Prostate gland (tissue), 2 donors: ENCODE measurements at places on chromosomes 4 and X.

GRCh38 chr4:38242822-38243387 is 282.7 kb downstream of the PTTG2 start:
- no peaks in the 10 kb centered on the region for H3K36me3 ChIP-seq
- H3K27me3 ChIP-seq: no peaks in the 10 kb centered on the region
- DNase-seq: no peak
- H3K4me1 ChIP-seq: no peaks in the 10 kb centered on the region

GRCh38 chrX:115689931-115690330 is 129.0 kb downstream of the PLS3 start:
- no peaks in the 10 kb centered on the region for H3K27me3 ChIP-seq
- no peak overlapping the region for H3K27ac ChIP-seq
- H3K4me1 ChIP-seq: no peaks in the 10 kb centered on the region
- H3K36me3 ChIP-seq: no peaks in the 10 kb centered on the region
- H3K4me3 ChIP-seq: no peak overlapping the region

DNA sequence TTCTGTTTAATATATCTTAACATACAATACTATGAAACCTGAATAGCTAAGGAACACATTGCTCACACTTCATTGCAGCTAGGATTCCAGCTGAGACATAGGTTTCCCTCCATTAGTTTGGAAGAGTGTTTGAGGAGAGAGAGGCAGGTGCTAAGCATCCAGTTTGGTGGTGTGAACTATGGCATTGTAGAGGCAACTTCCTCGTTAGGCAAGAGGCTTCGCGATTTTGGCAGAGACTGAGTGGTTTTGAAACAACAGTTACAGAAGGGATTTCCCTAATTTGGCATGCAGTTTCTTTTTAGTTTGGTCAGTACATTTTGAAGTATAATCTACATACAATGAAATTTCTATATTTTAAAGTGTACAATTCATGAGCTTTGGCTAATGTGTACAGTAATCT is 117.1 kb upstream of the BMP3 start:
- no peak overlapping the region for H3K27ac ChIP-seq
- H3K36me3 ChIP-seq: no peaks in the 10 kb centered on the region
- DNase-seq: no peak
- H3K4me3 ChIP-seq: no peak overlapping the region

DNA sequence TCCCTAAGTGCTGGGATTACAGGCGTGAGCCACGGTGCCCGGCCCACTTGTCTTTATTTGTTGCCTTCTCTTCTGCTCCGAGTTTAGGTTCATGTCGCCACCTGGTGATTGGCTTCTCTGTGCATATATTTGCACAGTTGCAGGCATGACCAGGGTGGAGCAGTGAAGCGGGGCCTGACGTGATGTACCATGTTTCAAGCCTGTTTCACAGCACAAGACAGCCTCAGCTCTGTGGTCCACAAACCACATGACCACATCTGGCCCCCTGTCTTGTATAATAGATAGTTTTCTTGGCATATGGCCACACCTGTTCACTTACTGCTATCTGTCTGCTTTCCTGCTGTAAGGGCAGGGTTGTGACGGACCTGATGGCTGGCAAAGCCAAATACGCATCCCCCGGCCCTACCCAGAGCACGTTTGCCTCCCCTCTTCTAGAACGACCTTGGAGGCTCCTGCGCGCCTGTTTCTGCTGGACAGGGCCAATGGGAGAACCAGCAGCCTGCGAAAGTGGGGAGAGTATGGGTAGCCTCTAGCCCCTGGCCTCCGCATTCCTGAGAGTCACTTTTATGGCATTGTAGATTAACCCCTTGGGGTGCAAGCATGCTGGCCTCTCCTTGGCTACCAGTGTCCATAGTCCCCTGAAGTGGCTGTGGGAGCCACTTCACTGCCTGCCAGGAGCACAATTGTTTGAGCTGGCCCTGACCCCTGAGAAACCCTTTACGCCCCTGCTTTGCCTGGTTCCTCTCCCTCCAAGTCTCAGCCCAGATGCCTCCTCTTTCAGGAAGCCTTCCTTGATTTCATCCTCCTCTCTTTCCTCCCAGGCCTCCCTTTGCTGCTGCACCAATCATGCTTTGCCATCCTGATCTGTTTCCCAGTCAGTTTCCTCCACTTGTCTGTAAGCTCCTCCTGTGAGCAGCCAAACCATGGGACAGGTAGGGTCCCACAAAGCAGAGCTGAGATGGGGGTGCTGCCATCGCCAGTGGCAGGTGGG is 6.0 kb upstream of the SH3TC1 start:
- no peak overlapping the region for H3K27ac ChIP-seq
- H3K27me3 ChIP-seq: no peaks in the 10 kb centered on the region
- no peak overlapping the region for H3K4me3 ChIP-seq
- peaks cover 9% of the 10 kb centered on the region for H3K4me1 ChIP-seq
- H3K36me3 ChIP-seq: no peaks in the 10 kb centered on the region
- peak; percentile 77 for DNase-seq

DNA sequence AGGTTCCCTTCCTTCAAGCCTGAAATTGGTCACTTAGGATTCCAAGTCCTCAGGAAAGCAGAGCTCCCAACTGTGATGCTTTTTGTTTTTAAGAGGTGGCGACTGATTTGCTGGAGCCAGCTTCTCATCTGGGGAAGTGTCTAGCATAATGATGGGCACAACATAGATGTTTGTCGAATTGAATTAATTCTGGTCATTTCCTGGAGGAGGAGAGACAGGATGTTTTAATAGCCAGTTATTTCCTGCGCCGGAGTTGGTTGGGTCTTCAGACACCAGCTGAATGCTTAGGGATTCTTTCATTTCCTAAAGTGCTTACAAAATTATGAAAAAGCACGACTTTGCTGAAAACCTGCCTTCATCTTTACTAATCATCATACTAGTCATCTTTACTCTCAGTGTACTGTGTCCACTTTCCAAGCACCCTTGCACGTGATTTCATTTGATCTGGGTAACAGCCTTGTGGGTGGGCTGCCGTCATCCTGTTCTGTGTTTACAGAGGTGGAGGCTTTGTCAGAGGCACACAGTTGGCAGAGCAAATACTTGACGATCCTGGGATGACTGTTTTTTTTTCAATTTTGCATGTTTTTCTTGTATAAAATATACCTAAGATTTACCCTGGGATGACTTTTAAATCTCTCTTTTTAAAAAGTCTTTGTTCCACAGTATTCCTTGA is 49.5 kb downstream of the RGS12 start:
- H3K4me3 ChIP-seq: no peak overlapping the region
- no peak overlapping the region for H3K27ac ChIP-seq
- H3K36me3 ChIP-seq: no peaks in the 10 kb centered on the region
- no peaks in the 10 kb centered on the region for H3K27me3 ChIP-seq
- no peaks in the 10 kb centered on the region for H3K4me1 ChIP-seq

DNA sequence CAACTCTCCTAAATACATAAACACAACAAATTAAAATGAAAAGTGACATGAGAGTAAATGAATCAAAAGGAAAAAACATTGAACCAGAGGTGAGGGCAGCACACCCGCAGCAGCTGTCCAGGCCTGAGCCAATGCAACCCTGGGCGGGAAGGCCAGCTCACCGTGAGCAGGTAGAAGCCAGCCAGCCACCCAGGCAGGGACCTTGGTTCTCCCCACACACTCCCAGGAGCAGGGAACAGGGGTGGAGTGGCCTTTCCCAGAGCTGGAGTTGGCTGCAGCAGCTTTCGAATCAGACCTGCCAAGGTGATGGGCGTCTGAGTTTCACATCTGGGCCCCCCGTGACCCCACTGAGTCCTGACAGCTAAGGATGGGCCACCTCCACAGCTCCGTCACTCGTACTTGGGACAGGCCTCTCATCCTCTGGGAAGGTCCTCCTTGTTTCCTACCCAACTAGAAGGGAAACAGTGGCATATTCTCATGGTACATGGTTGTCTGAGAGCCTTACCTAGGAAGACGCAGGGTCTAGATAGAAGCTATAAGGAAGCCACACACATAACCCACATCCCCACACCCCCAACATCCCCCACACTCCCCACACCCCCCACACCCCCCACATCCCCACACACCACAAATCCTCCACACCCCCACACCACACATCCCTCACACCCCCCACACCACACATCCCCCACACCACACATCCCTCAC is 172.2 kb downstream of the DCLK2 start:
- DNase-seq: no peak
- no peaks in the 10 kb centered on the region for H3K4me1 ChIP-seq
- no peak overlapping the region for H3K27ac ChIP-seq
- H3K4me3 ChIP-seq: no peak overlapping the region
- H3K27me3 ChIP-seq: no peaks in the 10 kb centered on the region

- H3K36me3 ChIP-seq: no peaks in the 10 kb centered on the region
- no peak overlapping the region for H3K27ac ChIP-seq
- no peak for DNase-seq
- no peaks in the 10 kb centered on the region for H3K27me3 ChIP-seq
Measured at GRCh38 chr4:108694423-108694822, 44.0 kb downstream of the OSTC start.

DNA sequence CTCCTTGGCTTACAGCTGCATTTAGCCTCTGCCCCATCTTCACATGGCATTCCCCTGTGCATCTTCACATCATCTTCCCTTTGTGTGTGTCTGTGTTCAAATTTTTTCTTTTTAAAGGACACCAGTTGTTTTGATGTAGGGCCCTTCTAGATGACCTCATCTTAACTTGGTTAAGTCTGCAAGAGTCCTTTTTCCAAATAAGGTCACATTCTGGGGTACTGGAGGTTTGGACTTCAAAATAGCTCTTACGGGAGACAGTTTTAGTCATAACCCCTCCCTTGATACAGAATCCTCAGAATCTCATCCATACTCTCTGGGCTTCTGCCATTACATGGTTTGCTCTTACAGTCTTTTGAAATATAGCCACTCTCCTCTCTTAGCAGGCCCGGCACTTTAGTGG is 231.5 kb upstream of the ATP6AP2 start:
- H3K27me3 ChIP-seq: no peaks in the 10 kb centered on the region
- H3K4me1 ChIP-seq: no peaks in the 10 kb centered on the region
- no peak overlapping the region for H3K4me3 ChIP-seq
- no peak overlapping the region for H3K27ac ChIP-seq
- H3K36me3 ChIP-seq: no peaks in the 10 kb centered on the region

GRCh38 chr4:103075894-103076746 is 441 bp downstream of the SLC9B2 start:
- peak; percentile 30 for DNase-seq
- H3K4me3 ChIP-seq: peak overlapping the region; percentile 54
- no peaks in the 10 kb centered on the region for H3K36me3 ChIP-seq
- no peaks in the 10 kb centered on the region for H3K4me1 ChIP-seq
- H3K27ac ChIP-seq: peak overlapping the region; percentile 78

DNA sequence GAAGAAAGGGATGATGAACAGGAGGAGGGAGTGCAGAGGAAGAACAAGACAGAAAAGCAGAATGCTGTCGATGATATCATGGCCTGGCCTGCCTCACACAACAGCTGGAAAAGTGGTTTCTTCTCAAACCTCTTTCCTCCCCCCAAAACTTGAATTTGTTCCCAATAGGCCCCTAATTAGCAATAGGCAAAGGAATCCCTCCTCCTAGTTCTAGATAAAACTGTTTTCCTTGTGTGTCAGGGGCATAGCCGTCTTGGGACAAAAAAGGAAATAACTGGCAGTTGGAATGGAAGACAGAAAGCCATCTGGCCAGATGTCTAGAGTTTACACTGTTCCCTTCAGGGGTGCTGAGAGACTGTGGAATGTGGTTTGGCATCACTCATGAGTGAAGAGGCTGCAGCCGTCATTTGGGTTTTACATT is 177.8 kb upstream of the C1QTNF7 start:
- H3K27ac ChIP-seq: no peak overlapping the region
- H3K4me3 ChIP-seq: no peak overlapping the region
- H3K27me3 ChIP-seq: no peaks in the 10 kb centered on the region
- no peak for DNase-seq
- no peaks in the 10 kb centered on the region for H3K4me1 ChIP-seq

- H3K4me1 ChIP-seq: no peaks in the 10 kb centered on the region
- DNase-seq: no peak
- no peak overlapping the region for H3K27ac ChIP-seq
- no peaks in the 10 kb centered on the region for H3K36me3 ChIP-seq
Measured at GRCh38 chrX:2595258-2595657, 94.5 kb upstream of the DHRSX start.

DNA sequence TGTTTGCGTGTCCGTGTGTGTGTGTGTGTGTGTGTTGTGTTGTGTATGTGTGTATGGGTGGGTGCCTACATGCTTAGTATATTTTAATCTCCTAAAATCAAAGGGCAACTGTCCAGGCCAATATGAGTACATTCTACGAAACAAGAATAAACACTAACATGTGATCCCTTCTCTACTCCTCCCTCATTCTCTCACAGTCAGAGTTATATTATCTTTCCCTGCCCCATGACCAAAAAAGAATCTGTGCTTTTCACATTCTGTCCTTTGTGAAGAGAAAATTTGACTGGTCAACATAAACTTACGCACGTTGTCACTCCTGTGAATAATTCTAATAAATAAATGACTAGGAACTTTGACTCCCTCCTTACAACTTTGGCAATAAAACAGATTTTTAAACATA is 532.9 kb downstream of the DMD start:
- H3K4me3 ChIP-seq: no peak overlapping the region
- no peaks in the 10 kb centered on the region for H3K27me3 ChIP-seq
- H3K4me1 ChIP-seq: no peaks in the 10 kb centered on the region
- H3K27ac ChIP-seq: no peak overlapping the region
- H3K36me3 ChIP-seq: no peaks in the 10 kb centered on the region
- no peak for DNase-seq

DNA sequence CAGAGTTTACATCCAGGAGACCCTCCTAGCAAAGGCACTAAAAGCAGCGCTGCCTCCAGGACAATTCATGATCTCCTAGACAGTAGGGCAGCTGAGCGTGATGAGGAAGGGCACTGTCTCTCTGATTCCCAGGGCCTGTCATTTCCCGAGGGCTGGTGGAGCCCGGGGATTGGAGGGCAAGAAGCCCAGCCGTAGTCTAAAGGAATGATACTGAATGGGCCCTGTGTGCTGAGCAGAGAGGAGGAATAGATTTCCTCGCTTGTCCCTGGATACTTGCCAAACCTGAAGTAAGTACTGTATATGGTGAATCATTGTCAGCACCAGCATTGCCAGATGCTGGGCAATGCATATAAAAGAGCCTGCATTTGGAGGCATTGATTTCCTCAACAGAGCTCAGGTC is 88.0 kb upstream of the SLITRK2 start:
- H3K4me3 ChIP-seq: no peak overlapping the region
- H3K36me3 ChIP-seq: no peaks in the 10 kb centered on the region
- no peaks in the 10 kb centered on the region for H3K4me1 ChIP-seq
- H3K27ac ChIP-seq: no peak overlapping the region
- H3K27me3 ChIP-seq: no peaks in the 10 kb centered on the region
- no peak for DNase-seq
